ENCODE measurements at places on chromosomes 1 and 21.
A peak's percentile ranks its signal among the peaks of the same experiment; 100 is the strongest.

GRCh38 chr1:183079712-183080388 is 56.6 kb downstream of the LAMC1 start:
- no peak for DNase-seq

- DNase-seq: no peak
Measured at GRCh38 chr1:25564777-25565574, 21.6 kb downstream of the LDLRAP1 start.

DNA sequence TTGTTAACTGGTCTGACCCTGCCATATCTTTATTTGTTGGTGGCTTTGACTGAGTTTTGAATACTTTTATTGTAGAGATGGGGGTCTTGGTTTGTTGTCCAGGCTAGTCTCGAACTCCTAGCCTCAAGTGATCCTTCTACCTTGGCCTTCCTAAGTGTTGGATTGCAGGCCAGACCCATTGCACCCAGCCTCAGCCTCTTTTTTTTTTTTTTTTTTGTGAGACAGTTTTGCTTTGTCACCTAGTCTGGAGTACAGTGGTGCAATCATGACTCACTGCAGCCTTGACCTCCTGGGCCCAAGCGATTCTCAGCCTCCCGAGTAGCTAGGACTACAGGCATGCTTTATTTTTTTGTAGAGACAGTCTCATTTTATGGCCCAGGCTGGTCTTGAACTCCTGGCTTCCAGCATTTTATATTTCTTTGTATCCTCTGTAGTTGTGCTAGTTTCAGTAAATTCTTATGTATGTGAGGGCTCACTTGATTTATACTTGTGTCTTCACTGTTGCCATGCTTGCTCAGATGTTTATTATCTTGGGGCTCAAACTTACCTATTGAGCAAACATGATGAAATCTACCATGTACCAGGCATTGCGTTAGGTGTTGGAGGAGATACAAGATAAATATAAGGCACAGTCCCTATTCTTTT is 24.1 kb downstream of the THRAP3 start:
- peak; percentile 93 for DNase-seq

- no peak for DNase-seq
Measured at GRCh38 chr21:39098696-39099200, 84.5 kb downstream of the PSMG1 start.

GRCh38 chr1:47827109-47827508 is 170.1 kb downstream of the TRABD2B start:
- no peak for DNase-seq

DNA sequence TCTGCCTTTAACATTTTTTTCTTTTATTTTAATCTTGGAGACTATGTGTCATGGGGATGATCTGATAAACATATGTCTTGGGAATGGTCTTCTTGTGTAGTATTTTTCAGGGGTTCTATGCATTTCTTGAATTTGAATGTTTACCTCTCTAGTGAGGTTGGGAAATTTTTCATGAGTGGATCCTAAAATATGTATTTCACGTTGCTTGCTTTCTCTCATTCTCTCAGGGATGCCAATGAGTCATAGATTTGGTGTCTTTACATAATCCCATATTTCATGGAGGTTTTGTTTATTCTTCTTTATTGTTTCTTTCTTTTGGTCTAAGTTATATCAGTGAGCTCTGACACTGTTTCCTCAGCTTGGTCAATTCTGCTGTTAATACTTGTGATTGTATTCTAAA is 1237.2 kb downstream of the PLA2G4A start:
- no peak for DNase-seq

GRCh38 chr21:42527127-42527488 is 13.5 kb downstream of the SLC37A1 start:
- no peak for DNase-seq

- no peak for DNase-seq
Measured at GRCh38 chr1:15945832-15946448, 30.0 kb downstream of the ZBTB17 start.

DNA sequence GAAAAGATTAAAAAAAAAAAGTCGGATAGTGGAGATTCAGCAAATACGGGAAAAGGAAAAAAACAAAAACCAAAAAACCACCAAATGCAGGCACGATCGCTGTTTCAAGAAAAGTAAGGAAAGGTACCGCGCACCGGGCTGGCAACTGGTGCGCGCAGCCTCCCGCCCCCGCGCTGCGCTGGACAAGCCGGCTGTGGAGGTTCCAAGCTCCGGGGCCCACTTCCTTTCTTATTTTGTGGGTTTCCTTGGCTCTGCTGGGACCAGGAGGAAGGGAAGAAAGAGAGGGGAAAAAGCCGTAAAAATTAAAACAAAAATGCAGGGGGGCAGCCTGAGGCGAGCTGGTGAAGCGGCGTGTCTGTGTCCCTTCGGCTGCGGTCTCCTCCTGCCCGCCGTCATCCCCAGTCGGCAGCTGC is 233 bp downstream of the ADAMTS5 start:
- no peak for DNase-seq

DNA sequence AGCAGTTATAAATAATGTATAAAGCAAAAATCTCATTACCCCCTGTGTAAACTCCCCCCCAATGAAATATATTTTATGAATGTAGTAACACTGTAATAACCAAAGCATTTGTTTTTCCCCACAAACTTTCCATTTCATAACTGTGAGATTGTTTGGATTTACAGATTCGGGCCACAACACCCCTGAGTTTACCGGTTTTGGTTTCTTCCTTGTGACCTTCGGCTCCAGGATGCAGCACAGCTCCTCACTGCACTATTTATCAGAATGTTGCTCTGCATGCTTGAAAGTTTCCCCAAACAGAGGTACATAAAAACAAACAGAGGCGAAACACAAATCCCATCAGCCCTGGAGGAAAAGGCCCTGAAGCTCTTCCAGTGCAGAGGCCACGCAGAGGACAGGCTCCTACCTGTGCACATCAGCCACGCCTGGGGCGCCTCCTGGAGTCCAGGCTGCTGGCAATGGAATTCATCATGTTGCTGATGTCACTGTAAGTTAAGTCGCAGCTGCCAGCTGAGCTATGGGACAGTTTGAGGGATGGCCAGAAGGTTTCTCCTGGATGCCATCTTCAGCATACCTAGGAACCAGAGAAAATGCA is 122.0 kb downstream of the LMO4 start:
- DNase-seq: no peak

DNA sequence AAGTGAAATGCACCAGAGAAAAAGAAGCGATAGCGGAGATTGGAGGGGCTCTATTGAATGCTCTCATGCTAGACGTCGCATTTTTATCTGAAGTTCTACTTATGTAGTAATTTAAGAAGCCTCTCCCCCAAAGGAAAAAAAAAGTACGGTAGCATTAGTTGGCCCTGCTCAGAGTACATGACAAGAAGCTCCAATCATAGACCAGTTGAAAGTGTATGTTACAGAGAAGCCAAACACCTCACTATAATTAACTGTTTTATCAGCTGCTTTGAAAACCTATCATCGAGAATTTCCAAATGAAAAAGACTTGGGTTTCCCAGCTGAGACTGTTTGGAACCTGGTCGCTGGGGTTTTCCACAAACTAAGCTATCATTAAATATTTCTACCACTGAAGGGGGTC is 19.6 kb upstream of the OVAAL start:
- DNase-seq: no peak

DNA sequence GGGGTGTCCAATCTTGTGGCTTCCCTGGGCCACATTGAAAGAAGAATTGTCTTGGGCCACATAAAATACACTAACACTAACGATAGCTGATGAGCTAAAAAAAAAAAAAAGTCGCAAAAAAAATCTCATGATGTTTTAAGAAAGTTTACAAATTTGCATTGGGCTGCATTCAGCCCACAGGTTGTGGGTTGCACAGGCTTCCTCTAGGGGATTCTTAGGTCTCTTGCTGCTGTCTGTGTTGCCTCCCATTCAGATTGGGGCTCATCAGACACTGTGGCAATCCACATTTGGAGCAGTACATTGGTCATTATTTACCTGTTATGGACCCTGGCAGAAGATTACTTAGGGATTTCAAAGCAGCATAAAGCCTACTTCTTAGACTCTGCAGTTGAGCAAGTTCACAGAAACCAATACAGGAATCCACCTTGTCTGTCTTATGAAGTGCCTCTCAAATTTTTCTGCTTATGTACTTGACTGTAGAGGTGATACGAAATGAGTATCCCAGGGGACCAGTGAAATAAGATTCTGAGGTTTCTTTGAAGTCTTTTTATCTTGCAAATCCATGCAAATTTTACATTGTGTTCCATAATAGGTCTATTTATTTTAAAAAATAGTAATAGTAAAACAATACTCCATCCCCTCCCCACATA is 205.5 kb downstream of the RPS6KC1 start:
- no peak for DNase-seq

DNA sequence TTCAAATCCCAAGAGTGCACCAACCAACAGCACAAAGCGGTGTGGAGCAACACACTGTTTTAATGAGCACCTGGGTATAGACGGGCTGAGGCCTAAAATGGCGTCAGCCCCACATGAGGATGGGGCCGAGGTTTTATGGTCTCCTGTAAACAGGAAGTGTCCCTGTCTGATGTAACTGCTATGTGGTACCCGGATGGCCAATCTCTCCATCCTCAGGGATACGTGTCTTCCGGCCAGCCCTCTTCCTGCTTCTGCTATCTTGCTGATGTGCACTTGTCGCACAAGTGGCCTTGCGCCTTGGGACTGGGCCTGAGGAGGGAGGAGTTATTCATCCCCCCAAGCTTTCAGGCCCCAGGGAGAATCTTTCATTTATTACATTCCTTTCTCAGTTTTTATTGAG is 73.5 kb downstream of the CNST start:
- DNase-seq: no peak

DNA sequence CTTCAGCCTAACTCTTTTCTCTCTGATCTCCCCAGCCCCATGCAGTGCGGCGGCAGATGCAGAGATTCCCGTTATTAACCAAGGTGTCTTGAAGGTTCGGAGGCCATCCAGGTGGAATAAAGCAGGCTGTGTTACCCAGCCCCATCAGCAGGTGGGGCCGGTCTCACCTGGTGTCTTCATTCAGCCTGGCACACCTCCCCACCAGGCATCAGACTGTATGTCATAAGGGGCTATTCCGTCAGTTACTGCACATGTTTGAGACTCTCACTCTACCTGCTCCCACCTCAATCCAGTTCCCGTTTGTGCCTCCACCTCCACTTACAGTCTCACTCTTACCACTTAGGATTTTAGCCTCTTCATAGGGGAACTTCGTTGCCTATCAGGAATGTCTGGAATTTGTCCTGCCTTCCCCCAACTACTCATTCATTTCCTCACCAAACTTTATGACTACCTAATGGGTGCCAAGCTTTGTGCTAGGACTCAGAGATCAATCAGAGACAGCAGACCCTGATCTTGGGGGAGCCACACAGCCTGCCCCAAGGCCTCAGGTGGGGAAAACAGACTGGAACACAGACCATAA is 170.2 kb downstream of the PLPP3 start:
- no peak for DNase-seq

DNA sequence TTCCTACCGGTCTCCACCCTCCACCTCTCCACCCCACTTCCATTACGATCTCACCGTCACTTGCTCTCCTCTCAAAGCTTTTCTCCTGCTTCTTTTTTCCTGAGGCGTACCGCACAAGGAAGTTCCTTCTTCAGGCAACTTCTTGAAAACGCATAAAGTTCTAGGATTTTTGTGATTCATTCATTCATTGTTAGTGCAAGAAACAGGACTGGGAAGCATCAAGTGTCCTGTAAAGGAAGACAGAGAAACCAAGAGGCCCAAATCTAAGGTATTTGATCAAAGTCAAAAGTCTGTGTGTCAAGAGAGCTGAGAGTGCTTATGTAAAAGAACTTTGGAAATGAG is 1.3 kb upstream of the RCC2 start:
- DNase-seq: no peak

- DNase-seq: no peak
Measured at GRCh38 chr1:182549346-182549745, 39.7 kb downstream of the RNASEL start.

DNA sequence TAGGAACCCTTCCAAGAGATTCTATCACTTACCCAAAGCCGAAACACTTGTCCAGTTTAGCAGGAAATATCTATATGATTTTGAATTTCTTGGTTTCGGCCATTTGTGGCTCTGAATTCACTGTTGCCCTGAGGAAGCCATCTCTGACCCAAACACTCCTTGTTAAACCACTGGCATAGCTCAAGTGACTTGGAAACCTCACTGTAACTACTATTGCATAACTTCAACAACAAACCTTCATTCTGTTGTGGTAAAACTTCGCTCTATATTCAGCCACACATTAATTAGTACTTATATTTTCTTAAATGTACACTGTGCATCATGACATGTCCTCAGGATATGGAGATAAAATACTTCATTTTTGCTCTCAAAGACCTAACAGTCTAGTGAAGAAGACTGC is 63.2 kb downstream of the ST6GALNAC3 start:
- no peak for DNase-seq

DNA sequence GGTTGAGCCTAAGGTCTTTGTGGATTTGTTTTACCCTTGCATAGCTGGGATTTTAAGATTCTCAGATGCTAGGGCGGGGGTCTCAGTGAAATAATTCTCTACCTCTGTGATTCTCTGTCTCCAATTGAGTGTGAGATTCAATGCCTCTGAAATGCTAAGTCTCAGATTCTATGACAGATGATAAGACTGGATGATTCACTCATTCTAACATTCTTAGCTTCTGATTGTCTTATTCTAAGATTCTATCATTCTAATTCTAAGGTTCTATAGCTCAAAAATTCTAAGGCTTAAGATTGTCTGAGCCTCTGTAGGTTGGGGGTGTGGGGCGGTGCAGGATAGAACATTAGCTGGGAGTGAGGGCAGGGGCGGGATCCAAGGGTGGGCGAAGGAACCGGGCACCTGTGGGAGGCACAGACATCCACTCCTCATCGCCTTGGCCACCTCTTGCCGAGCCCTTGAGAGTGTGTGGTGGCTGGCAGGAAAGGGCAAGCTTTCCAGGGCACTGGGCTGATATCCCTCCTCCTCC is 29.5 kb downstream of the ADGRB2 start:
- DNase-seq: no peak

DNA sequence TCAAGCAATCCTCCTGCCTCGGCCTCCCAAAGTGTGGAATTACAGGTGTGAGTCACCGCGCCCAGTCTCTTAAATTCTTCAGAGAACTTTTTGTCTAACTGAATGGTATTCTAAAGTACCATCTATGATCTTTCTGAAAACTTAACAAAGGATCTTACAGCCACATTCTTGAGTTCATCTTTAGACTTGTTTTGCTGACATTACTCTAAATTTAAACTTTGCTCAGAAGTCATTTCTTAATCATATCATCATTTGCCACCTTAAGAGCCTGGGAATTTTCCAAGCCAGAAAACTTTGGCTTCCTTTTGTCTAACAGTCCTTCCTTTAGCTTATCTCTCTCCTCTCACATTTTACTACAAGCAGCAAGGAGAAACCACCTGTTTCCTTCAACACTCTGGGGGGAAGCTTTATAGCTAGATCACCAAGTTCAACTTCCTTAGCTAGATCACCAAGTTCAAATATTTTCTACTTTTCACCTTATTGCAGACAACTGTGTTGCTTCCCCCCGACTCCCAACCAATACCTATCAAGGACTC is 5.4 kb upstream of the ZBTB8A start:
- no peak for DNase-seq

GRCh38 chr1:51189421-51190073 is 46.5 kb upstream of the RNF11 start:
- peak; percentile 69 for DNase-seq

DNA sequence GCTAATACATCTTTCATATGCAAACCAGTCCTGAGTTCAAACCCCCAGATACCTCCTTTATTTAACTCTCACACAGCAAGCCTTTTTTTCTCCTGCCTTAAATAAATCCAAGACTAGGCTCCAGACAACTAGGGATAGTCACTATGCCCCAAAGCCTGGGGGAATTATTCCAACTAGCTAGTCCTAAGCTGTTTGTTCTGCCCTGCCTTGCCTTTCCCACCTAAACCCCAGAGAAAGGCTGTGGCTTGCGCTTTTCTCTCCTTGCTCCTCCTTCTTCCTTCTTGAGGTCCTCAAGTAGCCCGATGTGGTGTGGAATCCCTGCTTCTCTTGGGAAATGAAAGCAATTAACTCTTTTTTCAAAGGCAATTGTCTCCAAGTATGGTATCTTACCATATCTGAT is 31.8 kb downstream of the C1orf87 start:
- DNase-seq: no peak

Measured in fibroblast of gingiva (primary cell).